ENCODE measurements at places on chromosomes 12 and 14.
A peak's percentile ranks its signal among the peaks of the same experiment; 100 is the strongest.

DNA sequence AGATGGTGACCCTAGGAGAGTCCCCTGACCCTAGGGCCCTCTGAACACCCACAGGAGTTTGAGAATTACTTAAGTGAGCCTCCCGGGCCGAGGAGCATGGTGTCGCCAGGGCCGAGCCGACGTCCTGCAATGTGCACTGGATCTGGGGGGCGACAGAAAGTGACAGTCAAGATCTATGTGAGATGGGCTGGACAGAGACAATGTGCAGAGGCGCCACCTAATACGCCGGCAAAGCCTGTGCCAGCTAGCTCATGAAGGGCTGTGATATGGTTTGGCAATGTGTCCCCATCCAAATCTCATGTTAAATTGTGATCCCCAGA is 11.6 kb downstream of the MMAB start:
- DNase-seq, result no peak

- DNase-seq, result no peak
Measured at GRCh38 chr14:36646664-36647416, 14.8 kb upstream of the PAX9 start.

DNA sequence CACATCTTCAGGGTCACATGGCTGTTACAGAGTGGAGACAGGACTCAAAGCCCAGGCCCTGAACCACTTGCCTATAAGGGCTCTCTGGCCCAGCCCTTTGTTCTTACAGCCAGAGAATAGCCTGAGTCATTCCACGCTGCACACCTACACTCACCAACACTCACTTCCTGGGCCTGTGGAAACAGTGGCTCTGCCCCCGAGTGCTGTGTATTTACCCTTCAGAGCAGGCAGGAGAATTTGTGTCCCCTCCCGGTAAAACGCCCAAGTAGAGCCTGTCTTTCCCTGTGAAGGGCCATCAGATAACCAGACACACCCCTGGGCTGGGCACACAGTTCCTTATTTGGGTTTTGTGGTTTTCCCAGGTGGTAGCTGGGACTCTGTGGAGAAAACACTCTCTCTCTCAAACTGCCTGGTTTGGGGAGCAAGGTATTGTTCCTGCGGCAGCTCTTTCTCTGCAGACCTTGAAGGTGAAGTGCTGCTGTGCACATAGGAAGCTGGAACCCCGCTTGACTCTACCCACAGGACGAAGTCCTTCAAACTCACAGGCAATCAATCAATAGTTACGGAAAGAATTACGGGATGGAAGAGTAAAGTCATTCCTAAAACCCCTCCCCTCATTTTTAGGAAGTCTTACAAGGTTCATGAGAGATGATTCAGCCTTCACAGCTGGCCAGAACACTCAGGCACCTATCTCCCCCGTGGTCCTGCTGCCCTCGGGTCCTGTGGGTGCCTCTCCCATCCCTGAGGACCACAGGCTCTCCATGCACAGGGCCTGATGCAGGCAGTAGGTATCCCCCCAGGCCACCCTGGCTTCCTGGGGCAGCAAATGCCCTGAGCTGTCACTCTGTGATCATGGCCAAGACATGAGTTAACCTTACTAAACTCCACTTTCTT is 20.3 kb downstream of the FIGNL2 start:
- DNase-seq, result no peak

GRCh38 chr14:74563233-74563585 is 48.8 kb downstream of the LTBP2 start:
- no peak for DNase-seq

GRCh38 chr12:4700621-4701026 is 19.6 kb upstream of the GALNT8 start:
- DNase-seq, result peak; percentile 22

Data from NCI-H1092 (cell line).